ENCODE measurements at places on chromosomes 12 and 14. TPM values are rescaled to one million over a fixed set of nuclear protein-coding genes. Genes with fewer than 3 reads are reported as not detected.

The CD163L1 gene
- polyA plus RNA-seq, result 7.4 TPM

The AQP5 gene
- polyA plus RNA-seq, result 0.38 TPM

The SDR9C7 gene
- 0.46 TPM for polyA plus RNA-seq

GRCh38 chr14:34122081-34122480 is 171.2 kb upstream of the EGLN3 start:
- DNase-seq, result no peak
